ENCODE measurements at places on chromosomes 5 and 9. TPM values are rescaled to one million over a fixed set of nuclear protein-coding genes. Genes with fewer than 3 reads are reported as not detected.
A peak's percentile ranks its signal among the peaks of the same experiment; 100 is the strongest.

DNA sequence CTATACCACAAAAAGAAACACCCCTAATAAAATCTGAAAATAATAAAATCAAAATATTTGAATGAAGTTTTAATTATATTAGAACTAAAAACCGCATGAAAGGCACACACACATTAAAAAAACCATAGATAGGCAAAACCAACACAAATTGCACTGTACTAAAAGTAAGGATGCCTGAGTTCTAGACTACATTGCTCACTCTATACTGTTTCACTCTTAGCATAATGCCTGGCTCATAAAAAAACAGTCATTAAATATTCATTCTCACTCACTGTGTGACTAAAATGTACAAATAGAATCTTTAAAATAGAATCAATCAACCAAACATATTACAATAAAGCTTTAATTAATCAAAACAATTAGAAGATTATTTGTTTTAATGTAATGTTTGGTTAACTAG lies 41.7 kb downstream of the CETN3 start:
- no peak for DNase-seq

- DNase-seq, result no peak
Measured at GRCh38 chr9:37026113-37026930, 7.7 kb downstream of the PAX5 start.

DNA sequence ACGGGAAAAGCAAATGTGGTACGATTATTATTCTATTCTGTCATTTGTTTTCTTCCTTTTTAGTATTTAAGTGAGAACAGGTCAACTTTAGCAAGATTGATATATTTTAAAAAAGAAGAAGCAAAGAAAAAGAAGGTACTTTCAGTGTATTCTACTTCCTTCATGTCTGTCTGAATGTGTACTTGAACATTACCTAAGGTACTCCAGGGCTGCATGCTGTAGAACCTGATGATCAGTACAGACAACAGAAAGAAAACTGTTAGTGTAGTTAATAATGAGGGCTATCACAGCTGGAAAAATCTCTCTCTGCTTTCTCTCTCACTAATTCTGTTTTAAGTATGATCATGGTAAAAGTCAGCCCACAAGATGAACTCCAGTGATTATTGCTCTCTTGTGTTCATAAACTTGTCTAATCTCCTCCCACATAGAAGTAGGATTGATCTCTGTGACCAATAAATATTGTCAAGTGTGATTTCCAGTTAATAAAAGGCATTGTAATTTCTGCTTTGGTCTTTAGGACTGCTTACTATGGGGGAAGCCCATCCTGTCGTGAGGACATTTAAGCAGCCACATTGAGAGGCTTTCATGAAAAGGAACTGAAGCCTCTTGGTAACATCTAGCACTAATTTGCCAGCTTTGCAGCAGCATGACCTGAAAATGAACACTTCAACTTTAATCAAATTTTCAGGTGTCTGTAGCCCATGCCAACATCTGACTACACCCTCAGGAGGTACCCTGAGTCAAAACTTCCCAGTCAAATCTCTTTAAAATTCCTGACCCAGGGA lies 864.0 kb upstream of the ACO1 start:
- DNase-seq, result no peak

NUTM2G gene
- total RNA-seq, result not detected

HNRNPH1 gene
- 755 TPM for total RNA-seq

- no peak for DNase-seq
Measured at GRCh38 chr5:128695791-128696530, 157.9 kb upstream of the FBN2 start.

DNA sequence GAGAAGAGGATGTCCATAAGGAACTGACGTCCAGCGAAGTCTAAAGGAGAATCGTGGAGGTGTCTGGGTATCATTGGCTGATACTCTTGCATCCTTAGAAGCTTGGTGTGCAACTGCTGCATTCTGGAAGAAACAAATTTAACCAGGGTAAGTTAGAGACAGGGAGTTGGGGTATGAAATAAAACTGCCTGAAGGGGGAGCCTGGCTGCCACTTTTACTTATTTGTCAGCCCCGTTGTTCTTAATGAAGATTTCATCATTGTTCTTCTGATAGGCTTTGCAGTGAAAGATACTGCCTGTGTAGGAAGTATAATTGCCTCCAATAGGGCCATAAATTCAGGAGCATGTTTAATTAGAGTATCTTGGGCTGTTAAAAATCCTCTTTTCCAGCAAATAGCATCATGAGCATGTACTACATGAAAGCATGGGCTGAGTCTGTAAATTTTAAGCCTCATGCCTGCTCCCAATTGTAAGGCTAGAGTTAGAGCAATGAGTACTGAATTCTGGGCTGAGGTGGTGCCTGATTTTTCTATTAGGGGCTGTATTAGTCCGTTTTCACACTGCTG lies 1264.5 kb upstream of the ACO1 start:
- DNase-seq, result no peak

GRCh38 chr9:127567035-127567729 lies 44.9 kb upstream of the STXBP1 start:
- no peak for DNase-seq

DNA sequence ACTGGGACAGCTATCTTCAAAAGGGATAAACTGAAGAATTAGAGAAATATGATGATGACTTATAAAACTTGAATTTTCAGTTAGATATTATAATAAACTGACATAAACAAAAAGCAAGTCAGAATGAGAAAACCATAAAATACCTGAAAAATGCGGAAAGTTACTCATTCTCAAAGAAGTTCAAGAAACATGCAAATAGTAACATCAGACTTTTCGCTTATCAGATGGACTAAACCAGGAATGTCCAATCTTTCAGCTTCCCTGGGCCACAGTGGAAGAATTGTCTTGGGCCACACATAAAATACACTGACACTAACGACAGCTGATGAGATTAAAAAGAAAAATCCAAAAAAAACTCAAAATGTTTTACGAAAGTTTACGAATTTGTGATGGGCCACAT lies 53.9 kb downstream of the DROSHA start:
- DNase-seq, result no peak

CPLANE1 gene
- total RNA-seq, result 65.4 TPM

PCDHGC4 gene
- total RNA-seq, result 91.2 TPM

- no peak for DNase-seq
Measured at GRCh38 chr5:157761690-157762621, 18.4 kb downstream of the LSM11 start.

DNA sequence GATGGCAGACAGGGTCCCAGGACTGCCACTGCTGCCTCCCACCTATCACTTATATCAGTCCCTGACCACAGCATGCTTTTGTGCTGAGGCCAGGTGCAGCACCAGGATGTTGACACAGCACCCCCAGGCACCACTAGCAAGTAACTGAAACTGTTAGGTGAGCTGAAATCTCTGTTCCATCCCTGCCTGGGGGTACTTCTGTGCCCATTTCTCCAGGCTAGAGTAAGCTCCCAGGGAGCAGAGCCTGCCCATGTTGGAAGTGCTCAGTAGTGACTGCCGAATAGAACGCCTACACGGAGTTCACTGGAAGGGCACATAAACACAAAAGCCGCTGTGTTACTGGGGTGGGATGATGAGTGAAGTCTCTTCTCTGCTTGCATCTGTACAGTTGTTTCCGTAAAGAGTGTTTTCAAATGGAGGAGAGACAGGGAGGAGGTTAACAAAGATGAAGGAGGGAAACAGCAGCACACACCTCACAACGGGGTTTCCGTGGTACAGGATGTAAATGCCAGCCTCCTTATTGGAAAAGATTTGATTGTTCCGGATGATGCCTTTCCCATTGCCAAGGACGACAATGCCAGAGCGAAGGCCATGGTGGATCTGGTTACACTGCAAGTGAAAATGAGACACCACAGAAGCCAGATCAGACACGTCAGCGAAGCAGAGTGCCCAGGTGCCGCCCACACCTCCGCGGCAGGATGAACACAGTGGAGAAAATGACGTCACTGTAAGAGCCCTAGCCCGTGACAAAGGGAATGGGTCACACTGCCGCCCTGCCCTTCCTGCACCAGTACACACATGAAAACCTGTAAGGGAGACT lies 43.1 kb downstream of the POLR1E start:
- peak; percentile 15 for DNase-seq

Data from occipital lobe (tissue), 3 donors.